ENCODE measurements at places on chromosomes 4 and X. TPM values are rescaled to one million over a fixed set of nuclear protein-coding genes. Genes with fewer than 3 reads are reported as not detected.
A peak's percentile ranks its signal among the peaks of the same experiment; 100 is the strongest.

GRCh38 chr4:117324851-117325491, 239.6 kb upstream of the TRAM1L1 start:
- no peak for DNase-seq

- no peak for DNase-seq
Measured at GRCh38 chrX:107484002-107484726, 34.7 kb downstream of the FRMPD3 start.

DNA sequence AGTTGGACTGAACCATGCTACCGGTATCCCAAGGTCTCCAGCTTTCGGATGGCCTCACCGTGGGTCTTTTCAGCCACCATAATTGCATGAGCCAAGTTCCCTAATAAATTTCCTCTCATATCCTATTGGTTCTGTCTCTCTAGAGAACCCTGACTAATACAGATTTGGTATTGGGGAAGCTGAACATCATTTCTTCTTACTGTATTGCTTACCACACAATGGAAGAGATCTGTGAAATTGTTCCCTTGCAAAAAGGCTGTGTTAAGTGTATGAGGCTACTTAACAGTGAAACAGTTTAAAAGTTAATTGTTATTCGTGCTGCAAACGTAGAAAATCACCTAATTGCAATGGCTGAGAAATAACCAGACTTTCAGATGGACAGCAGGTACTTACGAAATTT, 34.0 kb downstream of the PLAC8 start:
- DNase-seq: no peak

GRCh38 chr4:55355555-55355954, 9.5 kb downstream of the SRD5A3 start:
- no peak for DNase-seq

GRCh38 chr4:1097553-1097952, 15.8 kb downstream of the RNF212 start:
- DNase-seq: no peak

- DNase-seq: peak; percentile 98
Measured at GRCh38 chr4:26319467-26319948, 1.3 kb upstream of the RBPJ start.

- DNase-seq: no peak
Measured at GRCh38 chr4:56118055-56118454, 169.3 kb downstream of the CEP135 start.

DNA sequence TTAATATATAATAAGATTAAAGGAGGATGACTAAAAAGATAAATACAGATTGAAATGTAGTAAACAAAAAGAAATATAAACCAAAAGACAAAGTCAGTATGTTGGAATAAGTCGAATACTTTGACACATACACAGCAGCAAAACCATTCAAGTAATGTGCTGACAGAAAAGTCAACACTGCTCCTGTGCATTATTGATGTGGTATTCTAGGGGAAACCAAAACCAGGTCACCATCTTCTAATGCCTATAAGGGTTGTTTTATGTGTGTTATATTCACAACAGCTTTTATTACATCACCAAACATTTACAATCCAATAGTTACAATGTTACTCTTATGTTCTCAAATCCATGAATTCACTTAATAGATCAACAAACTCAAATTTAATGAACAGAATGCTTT, 111.8 kb upstream of the DKK2 start:
- no peak for DNase-seq

DNA sequence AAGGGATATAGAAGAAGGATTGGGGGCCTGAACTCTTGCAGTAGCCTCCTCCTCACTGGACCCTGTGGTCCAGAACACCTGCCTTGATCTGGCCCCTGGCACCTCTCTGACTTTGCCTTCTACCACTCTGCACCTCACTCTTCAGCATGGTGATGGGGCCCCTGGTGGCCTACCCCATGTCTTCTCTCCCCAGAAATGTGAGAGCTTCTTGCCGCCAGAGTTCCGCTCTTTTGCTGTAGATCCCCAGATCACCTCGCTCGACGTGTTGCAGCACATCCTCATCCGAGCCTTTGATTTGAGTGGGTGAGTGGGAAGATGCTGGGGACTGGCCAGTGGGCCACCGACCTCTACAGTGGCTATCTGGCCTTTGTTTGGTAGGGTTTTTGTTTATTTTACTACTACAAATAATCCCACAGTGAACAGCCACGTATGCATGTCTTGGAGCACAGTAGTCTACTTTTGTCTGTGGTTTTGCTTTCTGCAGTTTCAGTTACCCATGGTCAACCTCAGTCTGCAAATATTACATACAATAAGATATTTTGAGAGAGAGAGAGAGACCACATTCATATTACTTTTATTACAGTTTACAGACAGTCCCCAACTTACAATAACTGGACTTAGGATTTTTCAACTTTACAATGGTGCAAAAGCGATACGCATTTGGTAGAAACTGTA, 1.8 kb downstream of the TBC1D25 start:
- no peak for DNase-seq

DNA sequence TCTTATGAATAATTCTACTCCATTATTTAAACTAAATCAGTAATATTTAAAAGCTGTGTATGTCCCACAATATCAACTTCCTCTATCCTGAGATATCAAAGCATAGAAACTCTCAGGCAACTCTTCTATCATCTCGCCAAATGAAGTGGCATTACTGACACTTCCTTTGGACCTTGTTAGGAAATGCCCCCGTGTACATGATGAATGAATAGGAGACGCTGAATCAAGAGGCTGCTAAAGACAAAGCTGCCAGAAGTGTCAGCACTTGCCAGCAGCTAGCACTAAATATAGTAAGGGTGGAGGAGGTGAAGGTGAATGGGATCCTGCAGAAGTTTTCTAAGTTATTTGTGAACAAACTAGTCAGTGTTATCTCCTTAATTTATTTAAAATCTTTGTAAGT, 99.5 kb upstream of the BLTP1 start:
- no peak for DNase-seq

SOWAHD gene
- total RNA-seq: 1.2 TPM

HPGDS gene
- not detected for total RNA-seq

All from MG63 (cell line).